Peyer's patch (tissue), 4 donors: ENCODE measurements at places on chromosomes 7 and 10. TPM values are rescaled to one million over a fixed set of nuclear protein-coding genes. Genes with fewer than 3 reads are reported as not detected.

Gene ATOH7
- total RNA-seq, result 2.6 TPM

Gene CARD11
- 3.1 TPM for total RNA-seq

Gene PHYHIPL
- total RNA-seq, result 10.1 TPM

- H3K4me1 ChIP-seq, result no peaks in the 10 kb centered on the region
- no peak for DNase-seq
- no peak overlapping the region for H3K27ac ChIP-seq
- H3K4me3 ChIP-seq, result no peak overlapping the region
Observed at GRCh38 chr7:148507787-148508186, 82.8 kb upstream of the C7orf33 start.

- H3K36me3 ChIP-seq, result no peaks in the 10 kb centered on the region
- no peak overlapping the region for H3K27ac ChIP-seq
- no peak for DNase-seq
- no peak overlapping the region for H3K4me3 ChIP-seq
Observed at GRCh38 chr10:7202793-7203355, 208.0 kb downstream of the SFMBT2 start.

DNA sequence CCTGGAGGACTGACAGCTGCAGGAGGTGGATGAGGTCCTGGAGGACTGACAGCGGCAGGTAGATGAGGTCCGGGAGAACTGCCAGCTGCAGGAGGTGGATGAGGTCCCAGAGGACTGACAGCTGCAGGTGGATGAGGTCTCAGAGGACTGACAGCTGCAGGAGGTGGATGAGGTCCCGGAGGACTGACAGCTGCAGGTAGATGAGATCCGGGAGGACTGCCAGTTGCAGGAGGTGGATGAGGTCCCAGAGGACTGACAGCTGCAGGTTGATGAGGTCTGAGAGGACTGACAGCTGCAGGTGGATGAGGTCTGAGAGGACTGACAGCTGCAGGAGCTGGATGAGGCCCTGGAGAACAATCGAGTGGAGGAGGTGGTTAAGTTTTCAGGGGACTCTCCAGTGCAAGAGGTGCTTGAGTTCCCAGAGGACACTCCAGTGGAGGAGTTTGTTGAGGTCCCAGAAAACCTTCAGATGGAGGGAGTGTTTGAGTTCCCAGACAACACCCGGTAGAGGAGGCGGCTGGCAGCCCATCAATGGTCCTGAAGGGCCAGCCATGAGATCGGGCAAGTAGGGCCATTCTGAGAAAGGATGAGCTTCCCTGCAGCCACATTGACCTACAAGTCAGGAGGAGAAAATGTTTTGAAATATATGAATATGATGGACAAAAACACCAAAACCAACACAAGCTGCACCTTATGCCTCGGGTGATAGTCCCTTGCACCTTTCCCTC, 4.7 kb upstream of the EIF5AL1 start:
- no peak overlapping the region for H3K4me3 ChIP-seq

GRCh38 chr7:30906014-30906413, 5.6 kb upstream of the AQP1 start:
- no peak overlapping the region for H3K4me3 ChIP-seq
- no peaks in the 10 kb centered on the region for H3K4me1 ChIP-seq
- H3K27ac ChIP-seq, result no peak overlapping the region
- no peak for DNase-seq
- H3K36me3 ChIP-seq, result no peaks in the 10 kb centered on the region
- no peaks in the 10 kb centered on the region for H3K27me3 ChIP-seq

GRCh38 chr7:114214466-114214865, 200.1 kb upstream of the FOXP2 start:
- H3K27ac ChIP-seq, result no peak overlapping the region
- H3K4me1 ChIP-seq, result no peaks in the 10 kb centered on the region
- no peaks in the 10 kb centered on the region for H3K27me3 ChIP-seq
- no peak overlapping the region for H3K4me3 ChIP-seq

- H3K36me3 ChIP-seq, result no peaks in the 10 kb centered on the region
- no peak overlapping the region for H3K27ac ChIP-seq
- H3K4me1 ChIP-seq, result no peaks in the 10 kb centered on the region
- no peak for DNase-seq
Observed at GRCh38 chr7:136228171-136228570, 251.0 kb upstream of the MTPN start.

DNA sequence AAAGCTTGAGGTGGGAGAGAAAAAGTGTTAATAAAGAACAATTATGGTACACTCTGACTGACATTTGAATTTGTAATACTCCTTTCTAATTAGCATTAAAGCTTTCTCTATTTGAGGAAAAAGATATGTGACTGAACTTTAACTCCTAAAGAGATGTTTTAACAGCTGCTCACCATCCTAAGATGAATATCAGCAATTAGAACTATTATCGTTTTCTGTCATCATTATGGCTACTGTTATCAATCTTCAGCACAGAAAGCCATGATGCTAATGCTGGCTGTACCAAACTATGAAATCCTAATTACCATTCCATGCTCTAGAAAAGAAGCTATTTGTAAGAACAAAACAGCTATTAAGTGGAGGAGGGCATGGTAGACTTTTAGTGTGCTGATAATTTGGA, 228.8 kb upstream of the CSTF2T start:
- H3K27ac ChIP-seq, result no peak overlapping the region
- H3K27me3 ChIP-seq, result no peaks in the 10 kb centered on the region
- no peaks in the 10 kb centered on the region for H3K4me1 ChIP-seq

DNA sequence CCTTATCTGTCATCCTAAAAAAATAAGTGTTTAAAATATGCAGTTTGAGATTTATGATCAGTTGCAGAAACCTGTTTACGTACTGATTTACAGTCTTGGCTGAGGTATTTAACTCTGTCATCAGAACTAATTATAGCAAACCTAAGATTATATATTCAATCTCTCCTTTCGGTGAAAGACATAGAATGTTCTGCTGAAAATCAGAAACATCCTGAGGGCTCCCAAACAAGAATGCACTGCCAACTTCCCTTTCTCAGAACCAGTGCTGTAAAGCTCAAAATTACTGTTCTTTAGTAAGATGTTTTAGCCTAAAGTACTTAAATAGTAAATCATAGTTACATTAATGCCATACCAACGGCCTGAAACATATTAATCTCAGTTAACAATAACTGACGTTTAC, 34.3 kb downstream of the FAM204A start:
- H3K4me1 ChIP-seq, result no peaks in the 10 kb centered on the region
- no peaks in the 10 kb centered on the region for H3K27me3 ChIP-seq
- no peak overlapping the region for H3K4me3 ChIP-seq
- H3K27ac ChIP-seq, result peak overlapping the region; percentile 3
- DNase-seq, result no peak

GRCh38 chr10:75356484-75356883, 45.1 kb downstream of the ZNF503 start:
- H3K4me3 ChIP-seq, result no peak overlapping the region
- H3K36me3 ChIP-seq, result no peaks in the 10 kb centered on the region
- H3K27me3 ChIP-seq, result no peaks in the 10 kb centered on the region
- H3K4me1 ChIP-seq, result peaks cover 33% of the 10 kb centered on the region
- DNase-seq, result no peak

- H3K36me3 ChIP-seq, result no peaks in the 10 kb centered on the region
- no peak overlapping the region for H3K4me3 ChIP-seq
- DNase-seq, result no peak
Observed at GRCh38 chr10:32413513-32413912, 32.4 kb upstream of the CCDC7 start.

- no peaks in the 10 kb centered on the region for H3K27me3 ChIP-seq
- no peak for DNase-seq
- no peaks in the 10 kb centered on the region for H3K36me3 ChIP-seq
- H3K4me1 ChIP-seq, result no peaks in the 10 kb centered on the region
- no peak overlapping the region for H3K4me3 ChIP-seq
- H3K27ac ChIP-seq, result no peak overlapping the region
Observed at GRCh38 chr10:13977861-13978532, 352.7 kb downstream of the FRMD4A start.

GRCh38 chr7:26237035-26237807, 35.7 kb downstream of the CBX3 start:
- H3K27ac ChIP-seq, result no peak overlapping the region
- H3K4me1 ChIP-seq, result no peaks in the 10 kb centered on the region
- H3K36me3 ChIP-seq, result no peaks in the 10 kb centered on the region

- H3K27me3 ChIP-seq, result no peaks in the 10 kb centered on the region
- H3K27ac ChIP-seq, result no peak overlapping the region
- H3K4me3 ChIP-seq, result no peak overlapping the region
- no peaks in the 10 kb centered on the region for H3K36me3 ChIP-seq
Observed at GRCh38 chr10:95121904-95122303, 52.6 kb upstream of the CYP2C8 start.

- H3K4me1 ChIP-seq, result no peaks in the 10 kb centered on the region
- H3K4me3 ChIP-seq, result peak overlapping the region; percentile 77
- H3K27me3 ChIP-seq, result no peaks in the 10 kb centered on the region
Observed at GRCh38 chr10:13526948-13527863, 1.6 kb downstream of the BEND7 start.

DNA sequence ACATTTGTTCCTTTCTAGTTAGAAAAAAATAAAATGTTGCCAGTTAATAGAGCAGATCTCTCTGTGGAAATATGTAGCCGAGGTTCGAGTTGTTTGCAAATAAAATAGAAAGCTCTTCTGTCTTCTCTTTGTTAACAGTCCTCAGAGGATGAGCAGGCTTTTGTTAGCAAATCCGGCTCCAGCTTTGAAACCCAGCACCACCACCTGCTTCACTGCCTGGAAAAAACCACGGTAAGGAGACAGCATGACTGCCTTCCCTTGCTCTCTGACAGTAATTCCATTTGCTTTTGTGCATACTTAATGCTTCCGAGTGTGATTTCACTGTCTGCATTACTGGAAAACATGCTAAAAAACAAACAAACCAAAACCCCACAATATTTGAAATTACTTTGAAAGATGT, 115.6 kb downstream of the TSPAN12 start:
- H3K4me1 ChIP-seq, result no peaks in the 10 kb centered on the region
- no peaks in the 10 kb centered on the region for H3K27me3 ChIP-seq
- no peak overlapping the region for H3K27ac ChIP-seq
- no peak overlapping the region for H3K4me3 ChIP-seq

- H3K27me3 ChIP-seq, result no peaks in the 10 kb centered on the region
- no peak for DNase-seq
- no peaks in the 10 kb centered on the region for H3K36me3 ChIP-seq
- no peaks in the 10 kb centered on the region for H3K4me1 ChIP-seq
Observed at GRCh38 chr10:75191821-75192568, 18.6 kb upstream of the VDAC2 start.

- H3K4me3 ChIP-seq, result no peak overlapping the region
- H3K27ac ChIP-seq, result no peak overlapping the region
- no peaks in the 10 kb centered on the region for H3K4me1 ChIP-seq
- no peak for DNase-seq
- H3K36me3 ChIP-seq, result no peaks in the 10 kb centered on the region
Observed at GRCh38 chr10:37563107-37563714, 294.2 kb downstream of the ZNF248 start.
